ENCODE measurements at places on chromosomes 12 and 14.

- DNase-seq: no peak
Measured at GRCh38 chr14:87065366-87065765, 927.6 kb downstream of the GALC start.

DNA sequence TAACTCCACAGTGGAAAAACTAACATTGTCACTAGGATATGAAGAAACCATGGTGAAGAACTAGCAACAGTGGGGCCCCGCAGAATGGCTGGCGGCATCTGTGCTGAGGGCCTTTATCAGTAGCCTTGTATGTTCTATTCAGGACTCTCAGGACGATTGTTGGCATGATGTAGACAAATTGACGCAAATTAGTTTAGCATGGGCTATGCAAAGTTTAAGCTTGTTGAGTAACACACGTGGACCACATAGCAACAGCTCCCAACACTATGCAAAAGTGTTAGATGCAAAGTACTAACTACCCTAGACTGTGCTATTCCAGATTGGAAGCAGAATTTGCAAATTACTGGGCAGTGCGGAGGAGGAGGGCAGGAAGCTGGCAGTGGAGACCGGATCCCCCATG is 38.2 kb upstream of the TMEM263 start:
- DNase-seq: no peak

DNA sequence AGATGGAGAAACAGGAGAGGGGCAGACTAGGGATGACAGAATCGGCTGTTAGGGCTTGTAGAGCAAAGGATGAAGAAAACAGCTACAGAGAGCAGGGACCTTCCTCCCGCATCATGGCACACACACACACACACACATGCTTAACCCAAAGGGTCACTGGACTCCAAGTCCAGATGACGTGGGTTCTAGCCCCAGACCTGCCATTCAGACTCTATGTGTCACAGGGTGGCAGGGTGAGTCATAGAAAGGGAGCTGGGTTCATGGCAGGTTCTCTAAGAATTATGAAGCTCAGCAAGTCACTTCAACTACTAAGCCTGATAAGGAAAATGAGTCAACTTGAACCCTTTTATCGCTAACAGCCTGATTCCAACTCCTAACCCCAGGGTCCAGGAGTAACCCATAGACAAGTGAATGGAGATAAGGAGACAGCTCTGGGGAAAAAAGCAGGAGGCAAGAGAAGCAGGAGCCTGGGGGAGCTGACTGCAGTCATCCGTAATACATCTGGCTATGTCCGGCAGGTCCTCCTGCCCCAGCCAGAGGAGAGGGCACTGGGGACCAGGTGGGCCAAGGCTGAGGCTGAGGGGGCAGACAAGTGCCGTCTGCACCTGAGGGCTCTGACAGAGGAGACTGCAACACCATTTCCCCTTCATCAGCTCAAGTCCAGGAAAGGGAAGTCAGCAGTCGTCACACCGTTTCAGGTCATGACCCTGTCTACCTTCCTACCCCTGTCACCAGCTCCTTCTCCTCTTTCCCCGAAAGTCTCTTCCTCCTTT is 3.6 kb upstream of the TNFRSF1A start:
- DNase-seq: peak; percentile 87

DNA sequence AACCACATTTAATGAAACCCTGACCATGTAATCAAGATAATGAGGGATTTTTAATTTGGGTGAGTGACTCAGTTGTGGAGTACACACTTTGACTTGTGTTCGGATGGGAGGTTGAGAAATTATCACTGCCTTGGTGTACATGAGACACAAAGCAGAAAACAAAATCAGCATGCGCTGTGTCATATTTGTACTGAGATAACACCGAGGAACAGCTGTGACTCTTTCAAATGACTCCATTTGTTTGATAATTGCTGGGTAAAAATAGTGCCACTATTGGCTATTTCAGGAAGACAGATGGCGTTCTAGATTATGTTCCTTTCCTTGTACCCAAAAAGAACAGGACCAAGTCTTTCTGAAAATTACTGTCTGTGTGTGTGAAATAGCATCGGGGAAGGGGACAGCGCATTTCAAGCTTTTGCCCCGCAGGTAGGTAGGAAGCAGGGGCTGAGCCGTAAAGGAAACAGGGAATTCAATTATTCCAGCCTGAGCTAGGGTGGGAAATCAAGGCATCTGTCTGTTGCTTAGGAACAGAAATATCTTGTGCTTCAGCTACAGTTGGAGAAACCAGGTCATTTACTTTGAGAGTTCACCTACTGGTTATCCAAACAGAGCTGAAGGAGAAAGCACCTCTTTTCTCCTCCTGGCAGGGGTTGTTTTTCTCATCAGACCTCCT is 114.3 kb downstream of the SNAPC1 start:
- no peak for DNase-seq

- DNase-seq: no peak
Measured at GRCh38 chr14:94010625-94011024, 13.5 kb downstream of the CCDC197 start.

DNA sequence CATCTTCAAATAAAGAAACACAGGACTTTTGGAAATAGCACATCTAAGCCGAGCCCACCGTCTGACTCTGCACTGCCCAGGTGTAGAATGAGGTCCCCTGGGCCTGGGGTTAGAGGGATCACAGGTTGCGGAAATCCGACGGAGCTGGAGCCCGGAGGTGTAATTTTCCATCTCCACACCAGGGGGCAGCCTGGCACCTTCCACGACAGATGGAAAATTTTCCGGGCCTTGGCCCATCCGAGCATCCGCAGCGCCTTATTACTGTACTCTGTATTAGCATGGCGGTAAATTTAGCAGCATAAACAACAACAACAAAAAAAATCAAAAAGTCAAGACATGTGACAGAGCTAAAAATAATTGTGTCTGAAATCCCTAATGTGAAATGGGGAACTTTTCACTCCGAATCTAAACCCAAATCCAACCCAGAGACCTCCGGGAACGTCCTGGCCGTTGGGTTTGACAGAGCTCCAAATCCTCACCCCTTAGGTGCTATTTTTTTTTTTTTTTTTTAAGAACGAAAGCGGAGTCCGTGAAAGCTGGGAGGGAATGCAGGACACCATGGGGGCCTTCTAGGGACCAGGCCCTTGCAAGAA is 93.9 kb downstream of the KSR2 start:
- peak; percentile 77 for DNase-seq

DNA sequence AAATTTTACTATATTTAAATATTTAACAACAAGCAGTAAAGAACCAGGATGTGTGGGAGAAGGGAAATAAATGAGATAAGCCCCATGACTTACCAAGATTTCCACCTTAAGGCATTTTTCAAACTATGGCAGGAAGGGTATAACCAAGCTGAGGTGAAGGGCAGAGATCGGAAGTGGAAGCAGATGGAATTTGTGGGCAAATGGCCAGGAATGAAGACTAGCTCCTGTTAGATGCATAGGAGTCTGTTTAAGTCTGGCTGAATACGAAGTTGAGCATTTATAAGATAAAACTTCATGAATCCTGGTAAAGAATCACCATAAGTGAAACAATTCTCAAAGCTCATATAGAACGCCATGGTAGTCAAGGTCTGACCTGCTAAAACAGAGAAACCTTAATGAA is 163.5 kb downstream of the DIO2 start:
- DNase-seq: no peak

- DNase-seq: peak; percentile 19
Measured at GRCh38 chr14:64632056-64632455, 72.2 kb upstream of the PLEKHG3 start.

DNA sequence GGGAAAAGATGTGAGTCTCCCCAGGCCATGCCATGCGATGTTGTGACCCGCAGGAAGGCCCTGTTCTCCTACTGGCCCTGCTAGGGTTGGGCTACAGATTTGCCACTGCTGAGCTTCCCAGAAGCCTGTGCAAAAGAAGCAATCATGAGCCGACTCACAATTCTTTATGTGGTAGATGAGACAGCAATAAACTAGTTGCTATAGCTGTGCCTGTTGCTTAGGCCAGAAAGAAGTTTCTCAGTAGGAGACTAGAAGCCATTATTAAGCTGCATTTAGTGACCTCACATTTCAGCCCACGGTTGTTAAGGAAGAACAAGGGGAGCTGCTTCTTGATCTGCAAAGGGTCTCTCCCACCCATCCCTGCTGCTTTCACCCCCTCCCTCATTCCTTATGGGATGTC is 239.4 kb upstream of the CRY1 start:
- DNase-seq: no peak

DNA sequence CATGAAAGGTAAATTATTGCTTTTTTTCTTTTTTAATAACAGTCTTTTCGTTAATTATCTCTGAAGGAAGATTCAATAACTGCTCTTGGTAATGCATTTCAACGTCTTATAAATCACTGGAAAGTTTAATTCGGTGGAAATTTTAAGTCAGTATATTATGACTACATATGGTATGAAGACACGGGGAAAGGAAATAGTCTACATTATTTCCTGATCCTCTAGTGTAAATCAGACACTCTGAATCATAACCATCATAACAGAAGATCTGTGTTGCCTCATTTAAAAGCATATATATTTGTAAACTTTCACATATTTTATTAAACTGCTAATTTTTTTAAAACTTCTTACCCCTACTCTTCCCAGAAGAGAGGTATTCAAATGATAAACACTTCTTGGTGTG is 53.7 kb downstream of the EFCAB11 start:
- no peak for DNase-seq

DNA sequence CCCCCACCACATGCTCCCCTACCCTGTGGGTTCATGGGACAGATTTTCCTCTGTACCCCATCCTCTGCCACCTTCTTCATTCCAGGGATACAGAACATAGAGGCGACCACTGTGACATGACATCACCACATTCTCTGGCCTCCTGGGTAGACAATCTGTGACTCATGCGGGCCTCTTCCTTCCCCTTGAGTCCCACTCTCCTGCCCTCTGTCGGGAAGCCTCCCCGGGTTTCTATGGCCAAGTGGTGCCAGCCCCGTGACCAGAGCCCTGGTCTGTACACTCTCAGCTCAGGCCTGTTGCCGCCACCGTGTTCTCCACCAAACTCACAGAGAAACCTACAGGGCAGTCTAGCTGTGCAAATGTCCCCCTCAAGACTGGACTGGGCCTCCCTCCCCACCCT is 8.0 kb downstream of the CLMN start:
- peak; percentile 77 for DNase-seq

DNA sequence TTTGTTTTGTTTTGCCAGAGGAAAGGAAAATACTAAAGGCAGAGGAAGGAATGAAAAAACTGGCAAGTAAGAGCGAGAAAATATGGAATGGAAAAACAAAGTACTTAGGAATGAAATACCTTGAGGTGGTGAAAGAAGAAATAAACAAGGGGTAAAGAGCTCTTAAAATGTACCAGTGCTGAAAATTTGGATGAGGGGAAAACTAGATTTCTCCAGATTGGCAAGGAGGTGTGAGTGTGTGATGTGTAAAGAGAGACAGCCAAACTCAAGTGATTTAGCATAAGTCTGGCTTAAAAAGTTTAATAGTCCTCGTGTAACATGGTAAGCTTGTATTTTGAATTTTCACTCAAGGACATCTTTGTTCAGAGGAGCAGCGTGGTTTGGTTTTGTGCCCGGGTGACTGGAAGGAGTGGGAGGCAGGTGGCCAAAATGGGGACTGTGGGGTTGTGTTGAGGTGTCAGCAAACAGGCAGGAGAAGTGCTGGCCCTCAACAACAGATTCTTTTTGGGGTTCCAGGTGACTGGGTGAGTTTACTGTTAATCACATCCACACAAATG is 102.7 kb downstream of the DACT1 start:
- DNase-seq: no peak

GRCh38 chr12:86137936-86138335 is 118.3 kb downstream of the MGAT4C start:
- peak; percentile 83 for DNase-seq

DNA sequence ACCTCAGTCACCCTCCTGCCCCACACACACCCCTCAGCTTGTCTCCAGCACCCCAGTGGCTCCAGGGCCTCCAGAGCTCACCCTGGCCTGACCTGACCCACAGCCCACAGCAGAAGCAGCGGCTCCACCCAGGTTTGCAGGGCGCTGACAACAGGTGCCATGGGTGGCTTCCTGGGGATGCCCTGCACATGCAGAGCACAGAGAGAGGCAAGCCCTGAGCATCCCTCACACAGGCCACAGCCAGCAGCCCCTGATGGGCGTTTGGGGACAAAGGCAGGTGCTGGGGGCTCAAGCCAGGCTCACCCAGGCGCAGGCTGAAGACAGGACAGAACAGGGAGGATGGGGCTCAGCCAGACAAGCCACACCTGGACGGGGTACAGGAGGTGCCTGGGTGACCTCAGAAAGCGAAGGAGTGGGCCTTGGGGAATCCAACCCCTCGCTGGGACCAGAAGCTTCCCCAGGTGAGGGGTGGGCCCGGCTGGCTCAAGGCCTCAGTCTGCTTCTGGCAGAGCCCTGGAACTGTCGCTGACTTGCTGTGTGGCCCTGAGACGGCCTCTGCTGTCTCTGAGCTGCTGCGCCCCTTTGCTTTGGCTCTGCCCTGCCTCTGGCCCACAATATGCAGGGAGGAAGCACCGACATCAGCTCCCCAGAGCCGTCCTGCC is 10.6 kb downstream of the ARL6IP4 start:
- no peak for DNase-seq

DNA sequence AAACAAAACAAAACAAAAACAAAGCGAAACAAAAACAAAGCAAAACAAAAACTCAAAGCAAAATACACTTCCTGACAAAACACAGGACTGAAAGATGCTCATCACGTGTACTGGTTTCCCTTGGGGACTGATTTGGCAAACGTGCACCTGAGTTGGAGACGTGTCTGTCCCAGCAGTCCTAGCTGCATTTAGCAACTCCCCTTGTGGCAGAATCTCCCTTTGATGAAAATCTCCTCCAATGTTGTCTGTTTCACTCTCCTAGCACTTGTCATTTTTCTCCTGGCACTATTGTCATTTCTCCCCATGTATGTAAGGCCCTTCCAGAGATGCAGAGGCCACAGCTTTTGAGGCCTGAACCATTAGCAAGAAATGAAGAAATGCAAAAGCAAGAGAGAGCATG is 6.8 kb upstream of the SLC24A4 start:
- no peak for DNase-seq

GRCh38 chr12:122788387-122788786 is 14.0 kb downstream of the CCDC62 start:
- no peak for DNase-seq

GRCh38 chr14:101810897-101811621 is 49.5 kb downstream of the PPP2R5C start:
- peak; percentile 28 for DNase-seq

GRCh38 chr12:49776413-49776812 is 35.1 kb downstream of the TMBIM6 start:
- peak; percentile 84 for DNase-seq

DNA sequence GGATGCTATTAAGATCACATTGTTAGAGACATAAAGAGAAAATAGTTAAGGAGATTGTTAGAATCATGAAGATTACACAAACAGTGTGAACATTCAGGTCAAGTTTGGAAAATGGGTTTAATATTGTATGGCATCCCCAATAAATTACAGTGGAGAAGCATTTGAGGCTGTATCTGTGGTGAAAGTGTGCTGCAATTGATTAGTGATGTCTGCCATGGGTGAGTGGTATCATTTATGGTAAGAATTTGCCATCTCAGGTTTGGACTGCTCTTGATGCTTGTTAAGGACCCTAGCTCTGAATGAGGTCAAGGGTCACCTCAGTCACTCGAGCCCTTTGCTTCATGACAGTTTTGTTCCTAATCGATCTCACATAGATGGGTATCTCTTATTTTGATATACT is 265.7 kb upstream of the SRRM4 start:
- no peak for DNase-seq
